ENCODE measurements at places on chromosomes 6 and 20.

- no peak for DNase-seq
Observed at GRCh38 chr6:52514514-52514913, 62.3 kb downstream of the TRAM2 start.

DNA sequence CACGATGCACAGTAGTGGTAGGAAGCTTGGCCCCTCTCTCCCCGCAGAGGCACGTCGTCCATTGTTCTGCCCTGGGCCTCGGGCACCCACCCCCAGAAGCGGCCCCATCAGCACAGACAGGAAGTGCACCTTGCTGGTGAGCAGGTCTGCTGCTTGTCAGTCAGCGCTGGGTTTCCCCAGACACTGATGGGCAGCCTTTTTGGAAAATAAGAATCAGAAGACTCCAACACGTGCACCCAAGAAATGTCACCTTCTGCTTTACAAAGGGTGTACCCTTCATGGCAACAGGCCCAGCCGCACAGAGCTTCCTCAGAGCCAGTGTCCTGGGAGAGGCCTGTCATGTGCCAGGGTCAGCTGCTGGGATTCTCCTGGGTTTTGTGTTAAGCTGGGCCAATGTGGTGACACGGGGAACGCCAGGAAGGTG, 34.7 kb upstream of the IRF4 start:
- no peak for DNase-seq

DNA sequence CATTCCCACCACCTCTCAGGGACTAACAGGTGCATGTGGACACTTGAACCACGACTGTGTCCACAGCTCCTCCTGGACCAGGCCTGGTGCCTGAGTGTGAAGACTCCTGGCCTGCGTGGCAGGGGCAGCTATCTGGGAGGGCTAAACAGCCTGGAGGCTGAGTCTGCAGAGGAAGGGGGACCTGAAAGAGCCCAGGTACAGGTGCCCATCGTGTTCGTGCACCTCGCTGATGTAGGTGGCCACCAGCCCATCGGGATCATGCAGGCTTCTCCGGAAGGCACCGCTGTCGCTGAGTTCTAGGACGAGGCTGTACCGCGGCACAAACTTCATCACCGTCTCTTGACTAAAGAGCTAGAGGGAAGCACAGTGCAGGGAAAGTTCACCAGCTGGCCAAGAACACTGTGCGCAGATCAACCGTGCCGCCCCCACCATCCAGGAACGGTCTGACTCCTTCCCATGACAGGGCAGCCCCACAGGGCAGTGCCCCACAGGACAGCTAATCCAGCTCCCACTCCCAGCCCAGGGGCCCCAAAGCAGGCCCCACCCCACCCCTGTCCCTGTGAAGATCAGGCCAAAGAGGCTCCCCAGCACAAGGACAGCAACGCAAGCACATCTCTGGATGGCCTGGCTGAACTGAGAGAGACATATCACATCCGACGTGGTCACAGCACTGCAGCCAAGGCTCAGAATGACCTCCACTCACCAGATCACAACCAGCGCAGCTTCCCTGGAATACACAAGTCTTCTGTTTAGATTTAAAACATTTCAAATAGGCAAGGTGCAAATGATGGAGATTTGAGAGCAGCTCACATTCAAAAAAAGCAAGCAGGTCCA, 14.8 kb downstream of the CST7 start:
- no peak for DNase-seq

DNA sequence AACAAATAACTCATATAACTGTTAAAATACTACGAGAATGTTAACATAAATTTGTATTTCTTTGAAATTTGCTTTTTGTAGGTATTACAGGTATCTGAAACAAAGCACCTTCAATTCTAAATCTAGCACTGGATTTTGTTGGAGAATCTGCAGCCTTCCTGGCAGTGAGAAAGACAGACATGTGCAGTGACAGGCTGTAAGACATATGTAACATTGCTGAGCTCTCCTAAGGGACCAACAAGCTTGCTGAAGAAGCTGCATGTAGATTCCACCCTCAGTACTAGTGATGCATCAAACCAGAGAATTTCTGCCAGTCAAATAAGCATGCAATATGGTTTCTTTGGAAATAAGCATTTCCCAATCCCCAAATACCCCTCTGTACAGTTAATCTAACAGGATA, 20.5 kb upstream of the KIAA1586 start:
- DNase-seq = no peak

GRCh38 chr6:22025468-22026163, 271.2 kb downstream of the PRL start:
- DNase-seq = no peak

GRCh38 chr20:48821261-48821920, 6.4 kb downstream of the PREX1 start:
- DNase-seq = no peak

- DNase-seq = no peak
Observed at GRCh38 chr6:7041511-7042026, 66.2 kb upstream of the RREB1 start.

DNA sequence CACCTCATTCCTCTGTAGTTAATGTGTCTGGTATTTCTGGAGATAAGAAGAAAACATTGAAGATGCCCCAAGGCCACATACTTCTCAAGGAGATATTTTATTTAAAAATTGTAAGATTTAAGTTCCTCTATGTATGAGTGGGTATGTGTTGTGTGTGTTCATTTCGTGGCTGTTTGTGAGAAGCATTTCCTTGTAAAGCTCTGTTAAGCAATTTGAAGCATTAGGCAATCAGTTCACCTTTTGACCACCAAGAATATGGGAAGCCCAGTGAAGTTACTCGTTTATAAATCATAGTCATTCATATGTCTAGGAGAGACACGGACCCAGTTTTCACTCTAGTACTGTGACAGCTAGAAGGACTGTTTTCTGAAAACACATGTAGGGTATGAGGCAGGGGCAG, 717.6 kb upstream of the MAP3K7 start:
- no peak for DNase-seq

GRCh38 chr6:83879746-83880145, 20.3 kb downstream of the CYB5R4 start:
- DNase-seq = no peak

DNA sequence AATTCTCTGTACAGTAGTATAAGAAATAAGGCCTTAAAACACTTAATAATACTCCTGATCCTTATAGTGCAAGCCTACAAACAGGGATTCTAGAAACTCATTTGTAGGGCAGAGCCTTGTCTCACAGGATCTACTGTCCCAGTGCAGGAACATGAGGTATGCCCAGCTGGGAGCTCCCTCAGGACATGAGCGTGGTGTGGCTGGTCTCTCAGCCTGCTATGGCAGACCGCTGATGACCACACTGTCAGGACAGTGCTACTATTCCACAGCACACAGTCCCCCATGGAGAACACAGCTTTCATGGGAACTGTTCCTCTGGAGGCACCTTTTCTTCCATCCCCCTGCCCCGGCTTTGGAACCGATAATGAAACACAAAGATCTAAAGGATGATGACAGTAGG, 53.0 kb downstream of the SERAC1 start:
- DNase-seq = no peak

DNA sequence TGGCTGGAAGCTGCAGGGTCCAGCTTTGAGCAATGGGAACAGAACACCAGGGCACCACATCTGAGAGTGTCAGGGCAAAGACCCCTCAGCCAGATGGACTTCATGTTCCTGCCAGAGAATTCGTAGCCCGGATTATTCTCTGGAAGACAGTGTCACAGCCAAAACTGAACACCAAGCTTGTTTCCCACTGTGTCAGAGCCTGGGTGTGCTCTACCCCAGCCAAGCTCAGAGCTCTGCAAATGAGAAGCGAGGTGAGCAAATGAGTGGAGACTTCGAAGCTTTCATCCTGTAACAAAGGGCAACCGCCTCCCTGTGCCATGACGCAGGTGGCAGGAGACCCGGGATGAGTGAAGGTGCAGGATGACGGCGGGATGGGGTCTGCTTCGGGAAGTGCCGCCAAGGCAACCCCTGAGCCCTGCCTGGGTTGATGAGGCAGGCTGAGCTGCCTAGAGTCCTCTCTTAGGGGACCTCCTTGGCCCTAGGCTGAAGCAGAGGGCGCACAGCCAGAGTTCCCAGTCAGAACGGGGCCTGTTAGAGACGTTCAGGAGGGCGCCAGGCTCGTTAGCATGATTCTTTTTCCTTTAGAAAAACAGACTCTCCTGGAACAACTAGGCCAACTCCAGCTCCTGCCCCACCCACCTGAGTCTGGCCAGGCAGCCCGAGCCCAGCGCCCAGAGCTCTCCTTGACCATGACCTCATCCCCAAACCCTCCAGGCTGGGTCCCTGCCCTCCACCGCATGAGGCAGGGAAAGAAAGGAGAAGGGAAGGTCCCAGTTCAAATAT, 187.7 kb downstream of the SOD2 start:
- DNase-seq = no peak

- no peak for DNase-seq
Observed at GRCh38 chr6:144675231-144675861, 390.2 kb downstream of the UTRN start.

Measured in stimulated activated CD8-positive, alpha-beta memory T cell treated with anti-CD3 and anti-CD28 coated beads, Interleukin-4, amount 100 ng/mL, for 1 hour (primary cell).